Astrocyte of the spinal cord (primary cell): ENCODE measurements at places on chromosomes 1 and 21.

DNA sequence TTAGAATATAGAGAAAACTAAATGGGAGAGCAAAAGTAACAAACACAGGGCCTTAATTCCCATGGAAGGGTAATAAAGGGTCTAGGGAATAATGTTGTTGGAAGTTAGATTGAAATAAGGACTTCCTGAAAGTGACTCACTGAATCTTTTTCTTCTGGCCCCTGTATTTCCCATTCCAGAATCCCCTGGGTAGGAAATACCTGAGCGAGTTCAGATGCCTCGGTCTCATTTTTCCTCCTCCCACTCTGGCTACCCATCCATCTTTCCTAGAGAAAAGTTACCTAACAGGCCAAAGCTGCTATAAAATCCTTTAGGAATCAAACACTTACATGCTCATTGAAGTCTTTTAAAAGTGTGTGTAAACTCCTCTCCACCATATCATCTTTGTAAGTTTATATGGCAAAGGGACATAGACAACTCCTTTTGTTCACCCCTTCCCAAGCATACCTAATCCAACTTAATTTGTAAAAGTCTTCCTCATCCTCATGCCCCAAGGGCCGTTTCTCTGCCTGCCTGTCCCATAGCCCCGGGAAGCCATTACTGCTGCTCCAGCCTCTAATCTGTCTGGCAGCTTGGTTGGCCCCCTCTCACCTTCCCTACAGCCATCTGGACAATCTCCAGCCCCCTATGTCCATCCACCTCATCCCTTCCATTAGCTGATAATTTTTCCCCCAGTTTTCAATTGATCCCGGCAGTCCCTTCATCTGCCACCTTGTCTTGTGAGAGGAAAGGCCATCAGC, 3.3 kb upstream of the MEF2D start:
- no peak for DNase-seq

DNA sequence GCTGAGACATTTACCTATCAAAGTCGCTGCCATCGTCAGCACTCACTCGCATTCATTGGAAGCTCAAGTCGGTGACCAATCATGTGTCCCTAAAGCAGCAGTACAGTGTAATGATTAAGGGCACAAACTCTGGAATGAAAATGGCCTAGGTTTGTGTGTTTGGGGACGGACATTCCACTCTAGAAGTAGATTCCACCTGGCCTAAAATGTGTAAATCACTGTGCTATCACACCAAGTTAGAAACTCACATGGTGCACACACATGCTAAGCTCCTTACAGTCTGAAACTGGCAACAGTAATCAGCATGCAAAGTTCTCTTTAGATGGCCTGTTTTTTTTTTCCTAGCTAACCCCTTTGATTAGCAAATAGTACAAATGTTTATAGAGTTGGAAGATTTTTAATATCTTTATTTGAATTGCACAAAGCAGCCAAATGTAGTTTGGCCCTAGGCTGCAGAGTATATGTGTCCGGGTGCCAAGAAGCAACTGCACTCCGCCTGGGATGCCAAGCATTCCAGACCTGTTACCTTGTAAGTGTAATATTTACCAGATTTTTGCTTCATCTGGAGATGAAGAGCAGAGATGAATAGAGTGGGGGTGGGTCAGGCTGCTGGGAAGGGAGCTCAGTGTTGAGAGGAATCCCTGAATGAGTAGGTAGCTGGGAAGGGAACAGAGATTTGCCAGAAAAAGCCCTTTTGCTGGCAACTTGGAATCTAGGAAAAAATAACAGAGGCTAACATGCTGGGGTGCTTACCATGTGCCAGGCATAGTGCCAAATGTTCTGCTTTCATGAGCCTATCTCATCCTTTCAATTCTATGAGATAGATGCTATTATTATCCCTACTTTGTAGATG, 35.2 kb downstream of the TGFB2 start:
- DNase-seq = peak; percentile 83

DNA sequence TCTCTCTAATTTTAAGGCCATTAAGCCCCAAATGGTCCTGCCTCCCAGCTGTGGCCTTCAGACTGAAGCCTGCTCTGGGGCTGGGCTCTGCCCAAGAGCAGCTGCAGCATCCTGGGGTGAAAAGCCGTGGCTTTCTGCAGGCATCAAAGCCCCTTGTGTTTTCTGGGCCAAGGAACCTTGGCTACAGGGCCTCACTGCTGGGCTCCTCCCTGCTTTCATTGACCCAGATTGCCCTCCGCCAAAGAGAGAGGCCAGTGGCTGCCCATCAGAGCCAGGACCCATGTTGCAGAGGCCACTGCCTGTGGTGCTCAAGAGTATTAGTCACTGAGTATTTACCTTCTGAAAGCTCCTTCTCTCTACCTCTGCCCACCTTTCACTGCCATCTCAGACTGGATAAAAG, 1.6 kb downstream of the ZNF648 start:
- no peak for DNase-seq

DNA sequence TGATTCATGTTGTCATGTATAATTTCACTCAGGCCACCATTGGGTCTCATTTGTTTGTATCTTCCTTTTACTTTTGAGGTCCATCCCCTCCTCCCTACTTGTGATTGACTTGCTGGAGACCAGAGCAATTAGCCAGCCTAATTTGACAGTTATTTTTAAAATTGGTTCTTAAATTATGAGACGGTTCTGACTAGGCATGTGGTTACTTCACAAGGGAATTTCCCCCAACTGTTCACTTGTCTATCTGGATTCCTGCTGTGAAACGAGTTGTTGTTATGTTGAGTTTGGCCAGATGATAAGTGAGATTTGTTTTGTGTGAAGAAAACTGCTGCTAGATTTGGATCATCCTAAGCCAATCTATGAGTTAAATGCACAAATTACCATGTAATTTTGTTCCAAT, 359.1 kb downstream of the BARHL2 start:
- DNase-seq = no peak

GRCh38 chr1:30323841-30324240, 399.5 kb downstream of the MATN1 start:
- no peak for DNase-seq
